ENCODE measurements at places on chromosomes 3 and 15.

DNA sequence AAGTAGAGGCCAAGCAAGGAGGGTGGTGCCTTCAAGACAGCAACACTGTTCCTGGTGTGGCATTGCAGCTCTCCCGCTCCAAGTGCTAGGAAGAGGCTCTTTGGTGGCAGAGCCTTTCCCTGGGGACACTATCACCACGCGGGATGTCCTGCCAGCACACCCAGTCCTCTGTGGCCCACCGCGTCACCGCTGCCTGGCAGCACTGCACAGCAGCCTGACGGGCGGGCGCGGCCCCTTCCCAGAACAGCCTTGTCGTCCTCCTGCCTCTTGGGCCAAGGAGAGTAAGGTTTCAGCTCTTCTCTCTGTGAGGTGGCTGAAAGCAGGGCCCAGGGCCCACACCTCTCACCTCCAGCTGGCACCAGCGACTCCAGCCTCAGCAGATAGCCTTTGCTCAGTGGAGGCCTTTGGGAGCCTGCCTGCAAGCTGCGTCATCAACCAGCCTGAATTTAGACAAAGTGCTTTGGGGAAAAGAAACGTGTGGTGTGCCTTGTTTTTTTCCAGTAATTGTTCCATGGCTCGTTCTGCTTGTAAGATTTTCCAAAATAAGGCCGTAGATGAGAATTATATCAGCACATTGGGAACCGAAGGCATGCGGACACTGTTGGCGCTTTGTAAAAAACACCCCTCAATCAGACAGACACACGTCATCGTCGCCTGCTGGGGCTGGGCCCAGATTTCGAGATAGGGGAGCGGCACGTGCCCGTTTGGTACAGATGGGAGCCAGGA lies 65.0 kb downstream of the AAGAB start:
- no peak overlapping the region for H3K4me3 ChIP-seq
- no peak overlapping the region for H3K27ac ChIP-seq
- H3K36me3 ChIP-seq: no peaks in the 10 kb centered on the region
- no peaks in the 10 kb centered on the region for H3K4me1 ChIP-seq

GRCh38 chr15:80066912-80067311 lies 7.4 kb downstream of the ZFAND6 start:
- peaks cover 23% of the 10 kb centered on the region for H3K4me1 ChIP-seq
- H3K27me3 ChIP-seq: no peaks in the 10 kb centered on the region
- H3K4me3 ChIP-seq: no peak overlapping the region
- H3K36me3 ChIP-seq: no peaks in the 10 kb centered on the region

GRCh38 chr3:14082108-14082657 lies 42.5 kb downstream of the CHCHD4 start:
- peaks cover 6% of the 10 kb centered on the region for H3K4me1 ChIP-seq
- no peaks in the 10 kb centered on the region for H3K27me3 ChIP-seq
- DNase-seq: peak; percentile 80
- peak overlapping the region; percentile 19 for H3K4me3 ChIP-seq
- no peaks in the 10 kb centered on the region for H3K36me3 ChIP-seq
- peak overlapping the region; percentile 67 for H3K27ac ChIP-seq

DNA sequence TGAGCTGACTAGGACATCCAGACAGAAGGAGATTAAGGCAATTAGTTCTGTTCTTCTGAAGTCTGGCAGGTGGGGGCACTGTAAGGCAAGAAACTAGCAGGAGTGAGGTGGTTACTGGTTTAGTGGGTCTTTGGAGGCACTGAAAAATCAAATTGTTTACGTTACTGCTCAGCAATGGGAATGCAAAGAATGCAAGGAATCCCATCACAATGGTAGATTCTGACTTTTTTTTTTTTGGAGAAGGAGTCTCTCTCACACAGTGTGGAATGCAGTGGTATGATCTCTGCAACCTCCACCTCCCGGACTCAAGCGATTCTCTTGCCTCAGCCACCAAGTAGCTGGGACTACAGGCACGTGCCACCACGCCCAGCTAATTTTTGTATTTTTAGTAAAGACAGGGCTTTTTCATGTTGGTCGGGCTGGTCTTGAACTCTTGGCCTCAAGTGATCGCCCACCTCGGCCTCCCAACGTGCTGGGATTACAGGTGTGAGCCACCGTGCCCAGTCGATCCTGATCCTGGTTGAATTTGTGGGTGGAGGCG lies 16.4 kb downstream of the FAM107A start:
- no peaks in the 10 kb centered on the region for H3K27me3 ChIP-seq
- no peak overlapping the region for H3K4me3 ChIP-seq
- DNase-seq: no peak
- H3K36me3 ChIP-seq: no peaks in the 10 kb centered on the region
- no peak overlapping the region for H3K27ac ChIP-seq

GRCh38 chr3:37474901-37475331 lies 300.5 kb upstream of the LRRFIP2 start:
- H3K4me1 ChIP-seq: no peaks in the 10 kb centered on the region
- no peak for DNase-seq
- H3K4me3 ChIP-seq: no peak overlapping the region
